ENCODE measurements at places on chromosomes 7 and 10.

GRCh38 chr7:20783700-20784387 is 2.8 kb downstream of the SP8 start:
- DNase-seq, result no peak

DNA sequence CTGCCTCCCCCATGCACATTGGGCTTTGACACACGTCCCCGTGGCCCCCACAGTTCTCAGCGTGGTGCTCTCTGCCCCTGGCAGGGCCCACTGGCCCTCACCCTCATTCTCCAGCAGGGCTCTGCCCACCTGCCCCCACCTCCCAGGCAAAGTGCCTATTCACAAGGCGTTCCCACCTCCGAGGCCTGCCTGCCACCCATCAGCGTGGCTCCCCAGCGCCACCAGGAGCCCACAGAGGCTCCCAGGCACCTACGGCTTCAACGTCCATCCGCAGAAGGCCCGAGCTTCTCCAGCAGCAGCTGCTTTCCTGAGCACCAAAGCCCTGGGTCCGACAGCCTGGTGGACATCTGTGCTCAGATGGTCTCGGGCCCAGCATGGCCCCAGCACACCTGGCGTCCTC is 211.8 kb upstream of the PPP2R2D start:
- DNase-seq, result no peak

DNA sequence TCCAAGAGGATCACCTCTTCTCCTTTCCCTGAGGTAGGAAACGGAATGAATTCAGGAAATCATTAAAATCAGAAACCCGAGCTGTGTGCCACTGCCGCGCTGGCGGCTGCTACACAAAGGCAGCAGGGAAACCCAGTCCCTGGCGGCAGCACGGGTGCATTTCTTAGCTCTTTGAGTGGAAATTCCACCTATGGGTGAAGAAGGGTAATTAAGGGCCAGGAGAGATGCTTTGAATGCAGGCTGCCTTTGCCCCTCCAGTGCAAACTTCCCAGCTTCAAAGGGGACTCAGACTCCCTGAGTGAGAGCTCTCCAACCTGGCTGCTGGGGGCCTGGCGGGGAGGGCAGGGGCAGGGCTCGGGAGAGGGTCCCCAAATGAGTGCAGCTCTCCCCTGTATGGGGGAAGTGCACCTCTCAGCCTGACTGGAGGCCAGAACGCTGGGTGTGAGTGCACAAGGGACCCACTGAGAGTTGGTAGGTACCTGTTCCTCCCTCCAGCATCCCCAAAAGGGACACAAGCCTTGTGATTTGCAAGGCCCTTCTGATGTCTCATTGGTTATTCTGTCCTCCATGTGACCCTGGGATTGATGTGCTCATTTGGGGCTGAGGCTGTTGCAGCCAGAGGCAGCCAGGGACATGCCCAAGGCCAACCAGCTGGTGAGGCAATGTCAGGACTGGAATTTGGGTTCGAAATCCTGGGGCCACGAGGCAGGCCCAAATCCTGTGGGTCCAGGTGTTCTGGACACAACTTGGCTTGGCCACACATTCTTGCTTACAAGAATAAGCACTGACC is 16.3 kb upstream of the ZMIZ1 start:
- no peak for DNase-seq

DNA sequence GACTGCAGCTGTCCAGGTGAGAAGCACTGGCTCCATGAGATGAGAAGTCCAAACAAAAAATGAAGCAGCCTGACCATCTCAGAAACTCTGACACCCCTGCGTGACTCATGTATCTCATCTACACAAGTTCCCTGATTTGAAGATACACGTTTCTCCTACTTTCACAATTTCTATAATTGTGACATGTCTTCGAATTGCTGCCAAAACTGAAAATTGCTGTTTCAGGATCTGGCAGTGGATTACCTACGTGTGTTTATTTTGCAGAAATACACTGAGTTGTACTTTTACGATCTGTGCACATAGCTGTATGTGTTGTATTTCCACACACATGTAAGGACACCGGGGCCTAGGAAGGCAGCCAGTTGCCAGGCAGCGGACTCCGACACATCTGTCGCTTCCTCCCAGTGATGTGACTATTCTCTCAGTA is 53.2 kb downstream of the LARP4B start:
- DNase-seq, result no peak

DNA sequence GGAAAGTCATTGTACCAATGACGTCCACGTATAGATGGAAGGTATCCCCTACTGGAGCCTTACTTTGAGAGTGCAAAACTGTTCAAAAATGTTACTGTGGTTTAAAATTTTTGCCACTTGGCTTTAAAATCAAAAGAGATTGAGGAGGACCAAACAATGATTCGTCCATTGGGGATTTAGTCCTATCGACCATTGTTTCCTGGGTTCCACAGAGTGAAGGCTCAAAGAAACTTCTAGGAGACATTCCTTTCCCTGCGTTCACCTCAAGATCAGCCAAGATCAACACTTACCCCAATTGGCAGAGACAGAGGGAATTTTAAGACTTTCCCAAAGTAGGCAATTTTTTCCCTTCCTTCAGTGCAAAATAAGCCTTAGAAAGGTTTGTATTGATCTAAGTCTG is 152.3 kb downstream of the NEBL start:
- no peak for DNase-seq

DNA sequence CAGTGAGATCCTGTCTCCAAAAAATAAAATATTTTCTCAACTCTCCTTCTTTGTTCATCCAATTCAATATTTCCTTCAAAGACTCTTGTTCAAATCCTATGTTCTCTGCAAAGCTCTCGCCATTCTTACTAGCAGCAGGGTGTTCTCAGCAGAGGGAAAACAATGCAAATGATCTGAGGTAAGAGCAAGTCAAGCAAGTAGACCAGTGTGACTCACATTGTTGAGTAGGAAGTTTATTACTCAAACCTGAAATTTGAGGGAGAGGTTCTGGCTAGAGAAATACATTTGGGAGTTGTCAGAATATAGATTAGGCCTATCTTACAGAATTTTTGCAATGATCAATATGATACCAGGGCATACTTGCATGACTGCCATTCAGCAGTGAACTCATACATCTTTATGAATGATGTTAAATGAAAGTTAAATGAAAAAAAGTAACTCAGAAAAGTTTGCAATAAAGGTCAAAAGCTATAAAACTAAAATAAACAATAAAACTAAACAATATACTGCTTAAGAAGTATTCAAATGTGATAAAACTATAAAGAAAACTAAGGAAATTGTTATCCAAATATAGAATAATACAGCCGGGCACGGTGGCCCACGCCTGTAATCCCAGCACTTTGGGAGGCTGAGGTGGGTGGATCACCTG is 5.8 kb downstream of the IDE start:
- no peak for DNase-seq

DNA sequence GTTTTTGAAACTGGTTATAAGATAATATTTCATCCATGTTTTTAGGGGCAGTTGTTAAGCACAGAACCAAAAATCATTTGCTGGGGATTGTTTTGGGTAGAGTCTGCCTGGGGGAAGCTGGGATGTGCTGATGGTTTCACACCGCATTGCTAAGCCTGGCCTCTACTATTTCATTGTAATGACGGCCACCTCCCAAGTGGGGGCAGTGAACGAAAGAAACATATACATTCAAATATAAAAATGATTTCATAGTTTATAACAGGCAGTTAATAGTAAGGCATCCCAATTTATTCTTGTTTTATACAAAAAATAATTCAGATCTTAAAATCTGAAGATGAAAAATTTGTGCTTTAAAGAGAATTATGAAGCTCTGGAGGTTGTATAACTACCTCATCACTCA is 750.8 kb downstream of the REEP3 start:
- no peak for DNase-seq

- no peak for DNase-seq
These were observed 369.2 kb upstream of the NRP1 start for GRCh38 chr10:33703501-33704213.

- no peak for DNase-seq
These were observed 81.9 kb upstream of the DYNC1I1 start for GRCh38 chr7:95690367-95690947.

GRCh38 chr10:48545462-48546145 is 59.3 kb downstream of the ARHGAP22 start:
- DNase-seq, result no peak

DNA sequence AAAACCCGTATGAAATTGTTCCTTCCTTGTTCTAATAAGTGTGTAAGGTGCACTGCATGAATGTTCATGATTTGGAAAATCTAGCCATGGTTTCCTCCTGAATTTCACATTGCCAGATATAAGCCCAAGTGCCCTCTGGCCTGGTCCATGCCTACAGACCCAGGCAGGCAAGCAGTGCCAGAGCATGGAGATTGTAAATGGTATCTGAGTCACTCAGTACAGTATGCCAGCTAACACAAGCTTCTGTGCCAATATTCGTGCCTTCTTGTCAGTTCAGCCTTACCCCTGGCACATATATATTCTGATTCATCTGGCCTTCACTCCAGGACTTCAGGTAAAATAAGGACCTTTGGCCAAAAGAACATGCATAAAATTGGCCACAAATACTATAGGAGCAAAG is 38.4 kb upstream of the PDE1C start:
- DNase-seq, result no peak

- DNase-seq, result no peak
These were observed 65.1 kb upstream of the BET1 start for GRCh38 chr7:94069162-94069739.

DNA sequence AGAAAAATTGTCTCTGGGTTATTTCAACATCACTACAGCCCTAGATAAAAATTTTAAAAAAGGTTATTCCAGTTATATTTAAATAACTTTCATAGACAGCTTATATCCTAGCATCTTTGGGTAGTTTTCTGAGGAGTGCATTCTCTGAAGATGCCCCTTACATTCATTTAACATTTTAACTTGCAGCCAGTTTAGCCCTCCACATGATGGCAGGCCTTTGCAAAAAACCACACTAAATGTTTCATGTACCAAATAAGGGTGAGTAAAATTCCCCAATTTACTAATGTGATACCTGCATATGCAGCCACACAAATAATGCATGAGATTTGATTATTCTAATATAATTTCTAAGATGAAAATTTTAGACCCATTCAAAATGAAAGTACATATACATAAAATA is 108.4 kb upstream of the ZWINT start:
- no peak for DNase-seq

DNA sequence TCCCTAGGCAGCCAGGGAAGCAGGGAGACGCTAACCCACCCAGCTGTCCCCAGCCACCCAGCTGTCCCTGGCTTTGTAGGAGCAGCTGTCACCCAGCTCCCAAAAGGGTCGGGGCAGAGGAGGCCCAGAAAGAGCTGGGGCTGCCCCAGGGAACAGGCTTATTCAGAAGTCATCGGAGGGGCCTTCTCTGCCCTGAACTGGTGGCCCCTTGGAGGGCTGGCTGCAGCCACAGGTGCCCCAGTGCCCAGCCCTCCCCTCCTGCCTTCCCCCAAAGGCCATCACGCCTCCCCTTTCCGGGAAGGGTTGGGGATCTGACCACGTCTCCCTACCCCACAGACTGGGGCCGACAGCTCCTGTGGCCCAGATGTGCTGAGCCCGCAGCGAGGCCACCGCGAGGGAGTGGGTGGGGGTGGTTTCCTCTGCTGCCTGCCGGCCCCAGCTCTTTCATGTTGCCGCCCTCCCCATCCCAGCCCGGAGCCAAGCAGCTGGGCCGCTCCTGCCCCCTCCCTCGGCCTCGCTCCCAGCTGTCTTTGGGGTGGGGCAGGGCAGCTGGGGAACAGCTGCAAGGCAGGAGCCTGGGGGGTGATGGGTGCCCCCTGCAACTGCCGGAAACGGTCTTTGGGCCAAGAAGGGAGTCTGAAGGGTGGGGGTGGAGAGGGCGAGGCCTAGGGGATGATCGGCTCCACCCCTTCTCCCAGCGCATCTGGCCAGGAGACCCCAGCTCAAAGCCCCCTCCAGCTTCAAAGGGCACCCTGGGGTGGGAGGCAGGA is 16.8 kb downstream of the TRIM8 start:
- DNase-seq, result no peak

- no peak for DNase-seq
These were observed 19.8 kb upstream of the GTF2I start for GRCh38 chr7:74637745-74638144.

GRCh38 chr7:54992871-54993475 is 25.8 kb upstream of the EGFR start:
- DNase-seq, result no peak

DNA sequence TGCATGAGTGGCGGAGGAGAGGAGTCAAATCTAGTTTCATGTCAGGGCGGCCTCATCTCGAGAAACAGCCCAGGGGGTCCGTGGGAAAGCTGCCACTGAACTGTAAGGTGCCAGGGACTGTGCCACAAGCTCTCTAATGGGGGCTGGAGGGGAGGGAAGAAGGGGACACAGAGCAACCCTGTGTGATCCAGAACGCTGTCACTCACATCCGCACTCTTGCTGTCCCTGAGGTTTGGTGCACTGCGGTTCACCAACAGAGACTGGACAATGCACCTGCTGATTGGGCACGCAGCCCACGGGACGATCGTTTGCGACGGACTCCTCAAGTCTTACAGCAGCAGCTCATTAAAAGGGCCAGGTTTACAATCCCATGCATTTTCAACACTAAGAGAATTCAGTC is 47.7 kb downstream of the AMZ1 start:
- no peak for DNase-seq

DNA sequence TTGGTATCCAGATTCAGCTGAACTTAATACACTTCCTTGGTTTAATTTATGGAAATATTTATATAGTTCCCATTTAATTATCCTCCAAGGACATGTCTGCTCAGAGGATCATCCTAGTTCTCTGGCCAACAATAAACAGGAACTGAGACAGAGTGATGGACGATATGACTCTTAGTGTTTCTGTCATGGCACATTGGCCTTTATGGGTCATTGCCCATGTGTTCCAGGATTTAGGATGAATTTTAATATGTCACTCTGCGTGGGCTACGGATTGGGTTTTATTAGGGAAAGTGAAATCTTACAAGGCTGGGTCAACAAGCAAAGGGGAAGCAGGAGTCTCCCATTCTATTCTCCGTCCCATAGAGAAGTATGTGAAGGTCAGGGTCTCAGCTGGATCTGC is 18.8 kb upstream of the TNPO3 start:
- no peak for DNase-seq

DNA sequence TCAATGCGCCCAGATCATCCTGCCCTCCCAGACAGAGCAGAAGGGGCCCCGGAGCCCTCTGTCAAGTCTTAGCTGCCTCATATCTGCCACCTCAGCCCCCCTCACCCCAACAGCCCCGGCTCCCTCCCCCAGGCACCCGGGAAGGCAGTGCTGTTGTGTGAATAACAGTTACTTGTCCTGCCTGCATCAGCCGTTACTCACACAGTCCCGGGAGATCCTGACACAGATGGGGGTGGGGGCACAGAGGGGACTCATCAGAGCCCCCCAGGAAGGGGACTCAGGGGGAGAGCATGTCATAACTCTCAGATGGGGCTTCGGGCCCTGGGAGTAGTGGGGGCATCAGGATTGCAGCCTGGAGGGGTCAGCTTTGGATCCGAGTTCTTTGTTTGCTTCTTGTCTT is 12.4 kb upstream of the SERPINE1 start:
- no peak for DNase-seq

DNA sequence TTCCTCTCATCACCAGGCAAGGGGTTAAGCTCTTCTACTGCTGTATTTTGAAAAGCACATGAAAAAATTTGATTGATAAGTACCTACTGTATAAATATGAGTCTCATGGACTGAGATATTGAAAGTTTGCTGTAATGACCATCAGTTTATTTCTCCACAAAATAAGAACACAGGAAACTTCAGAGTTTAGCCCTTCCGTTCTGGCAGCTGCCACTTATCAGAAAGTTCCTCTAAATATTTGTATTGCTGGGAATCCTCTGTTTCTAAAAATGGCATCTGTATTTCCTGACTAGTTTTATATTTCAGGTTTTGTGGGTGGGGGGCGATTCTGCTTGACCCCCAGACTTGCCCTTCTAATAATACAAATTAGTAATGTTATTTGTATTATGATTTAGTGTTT is 92.0 kb downstream of the LYZL2 start:
- no peak for DNase-seq

- no peak for DNase-seq
These were observed 533.2 kb downstream of the PARD3 start for GRCh38 chr10:34281661-34282582.

All from cortex of kidney (tissue), 1 donor.